Stimulated activated CD4-positive, alpha-beta T cell treated with anti-CD3 and anti-CD28 coated beads, Interleukin-1b, Interleukin-23, amount 100 ng/mL, for 1 hour (primary cell): ENCODE measurements at places on chromosomes 12 and 14.

DNA sequence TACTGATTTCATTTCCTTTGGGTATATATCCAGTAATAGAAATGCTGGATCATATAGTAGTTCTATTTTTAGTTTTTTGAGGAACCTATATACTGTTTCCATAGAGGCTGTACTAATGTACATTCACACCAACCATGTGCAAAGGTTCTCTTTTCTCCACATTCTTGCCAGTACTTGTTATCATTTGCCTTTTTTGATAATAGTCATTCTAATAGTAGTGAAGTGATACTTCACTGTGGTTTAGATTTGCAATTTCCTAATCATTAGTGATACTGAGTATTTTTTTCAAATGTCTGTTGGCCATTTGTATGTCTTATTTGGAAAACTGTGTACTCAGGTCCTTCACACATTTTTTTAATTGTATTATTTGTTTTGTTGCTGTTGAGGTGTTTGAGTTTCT is 148.2 kb upstream of the NAV3 start:
- no peak for DNase-seq

DNA sequence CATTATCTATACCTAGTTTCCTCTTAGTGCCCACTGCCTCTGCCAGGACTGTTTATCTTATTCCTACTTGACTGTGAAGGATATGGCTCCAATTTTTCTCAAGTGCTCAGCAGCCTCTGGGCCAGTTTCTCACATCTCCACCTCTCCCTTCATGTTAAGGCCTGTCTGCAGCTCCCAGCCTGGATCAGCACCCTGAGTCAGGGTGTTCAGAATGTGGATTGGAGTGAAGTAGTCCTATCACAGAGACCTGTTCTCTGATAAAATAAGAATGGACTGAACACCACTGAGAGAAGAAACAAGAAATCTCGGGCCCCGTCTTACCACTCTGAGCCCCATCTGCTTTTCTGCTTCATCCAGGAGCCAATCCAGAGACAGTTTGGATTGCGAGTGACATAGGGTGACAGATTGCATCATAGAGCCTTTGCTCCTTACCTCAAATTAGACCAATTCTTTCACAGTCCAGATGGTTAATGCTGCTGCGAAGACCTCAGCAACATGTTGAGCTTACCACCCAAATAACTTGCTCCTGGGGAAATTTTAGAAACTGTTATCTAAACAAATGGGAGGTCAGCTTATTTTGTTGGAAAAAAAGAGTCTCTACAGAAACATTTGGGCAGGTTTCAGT is 473.1 kb downstream of the PDZRN4 start:
- DNase-seq: no peak

GRCh38 chr14:97703006-97703760 is 906.0 kb downstream of the VRK1 start:
- DNase-seq: no peak

GRCh38 chr12:3718100-3718499 is 34.8 kb downstream of the CRACR2A start:
- DNase-seq: no peak

DNA sequence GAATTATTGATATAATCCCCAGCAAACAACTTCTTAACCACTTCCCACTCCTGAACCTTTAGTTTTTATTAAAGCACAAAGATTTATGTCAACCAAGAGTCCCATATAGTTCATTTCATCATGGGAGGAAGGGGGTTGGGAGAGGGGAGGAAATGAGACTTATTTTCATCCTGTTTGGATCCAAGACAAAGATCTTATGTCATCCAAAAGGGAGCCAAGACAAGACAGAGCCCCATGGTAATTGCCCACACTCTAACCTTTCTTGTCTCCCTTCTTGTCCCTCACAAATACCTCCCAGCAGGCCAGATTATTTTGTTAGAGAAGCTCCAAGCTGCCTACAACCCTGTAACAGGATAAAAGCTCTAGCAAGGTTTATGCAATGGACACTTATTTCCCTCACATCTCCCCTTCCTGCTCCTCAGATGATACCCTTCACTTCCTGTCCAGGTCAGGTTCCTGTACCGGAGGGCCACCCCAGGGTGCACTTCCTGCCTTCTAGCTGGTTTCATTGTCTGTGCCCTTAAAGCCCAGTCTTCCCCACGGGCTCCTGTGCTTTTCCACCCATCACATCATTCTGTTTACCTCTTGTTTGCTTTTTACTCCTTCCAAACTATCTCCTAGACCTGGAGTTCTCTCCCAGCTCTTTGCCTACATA is 123.7 kb upstream of the MDM1 start:
- no peak for DNase-seq

DNA sequence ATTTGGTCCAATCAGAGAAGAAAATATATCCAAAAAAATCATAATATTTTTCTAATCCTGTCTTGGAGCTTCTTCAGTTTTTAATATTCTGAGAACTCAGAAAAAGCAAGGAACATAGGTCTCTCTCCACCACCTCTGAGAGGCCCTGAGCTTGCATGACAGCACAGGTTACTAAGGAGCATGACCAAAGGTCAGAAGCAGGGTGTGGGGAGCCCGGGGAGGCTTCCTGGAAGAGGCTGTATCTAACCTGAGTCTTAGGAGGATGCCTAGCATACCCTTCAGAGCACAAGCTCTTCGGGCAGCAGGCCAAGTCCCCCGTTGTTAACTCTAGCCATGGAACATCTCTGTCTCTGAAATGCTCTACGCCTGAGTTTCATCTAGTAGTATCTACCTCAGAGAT is 15.7 kb upstream of the STON2 start:
- no peak for DNase-seq

DNA sequence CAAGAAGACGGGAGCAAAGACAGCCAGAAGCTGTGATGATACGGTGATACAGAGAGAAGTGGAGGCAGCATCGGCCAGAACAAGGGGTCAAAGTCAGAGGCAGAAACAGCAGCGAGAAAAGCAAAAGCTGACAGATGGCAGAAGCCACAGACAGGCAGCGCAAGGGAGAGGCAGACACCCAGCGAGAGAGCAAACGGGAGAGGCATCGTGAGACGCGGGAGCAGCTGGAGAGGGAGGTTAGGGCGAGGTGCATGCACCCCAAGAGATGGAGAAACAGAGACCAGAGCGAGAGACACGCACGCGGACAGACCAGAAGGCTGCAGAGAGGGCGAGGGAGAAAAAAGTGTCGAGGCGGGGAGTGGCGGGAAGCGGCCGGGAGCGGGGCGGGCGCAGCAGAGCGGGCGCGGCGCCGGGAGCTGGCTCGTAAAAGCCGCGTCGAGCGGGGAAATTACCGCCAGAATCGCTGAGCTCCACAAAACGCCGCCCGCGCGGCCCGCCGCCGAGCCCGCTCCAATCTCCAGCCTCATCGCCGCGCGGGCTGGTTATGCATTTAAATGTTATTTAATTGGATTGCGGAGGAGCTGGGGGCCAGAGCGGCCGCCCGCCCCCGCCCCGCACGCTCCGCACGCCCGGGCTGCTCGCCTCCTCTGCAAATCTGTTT is 15.6 kb downstream of the SMUG1 start:
- no peak for DNase-seq

DNA sequence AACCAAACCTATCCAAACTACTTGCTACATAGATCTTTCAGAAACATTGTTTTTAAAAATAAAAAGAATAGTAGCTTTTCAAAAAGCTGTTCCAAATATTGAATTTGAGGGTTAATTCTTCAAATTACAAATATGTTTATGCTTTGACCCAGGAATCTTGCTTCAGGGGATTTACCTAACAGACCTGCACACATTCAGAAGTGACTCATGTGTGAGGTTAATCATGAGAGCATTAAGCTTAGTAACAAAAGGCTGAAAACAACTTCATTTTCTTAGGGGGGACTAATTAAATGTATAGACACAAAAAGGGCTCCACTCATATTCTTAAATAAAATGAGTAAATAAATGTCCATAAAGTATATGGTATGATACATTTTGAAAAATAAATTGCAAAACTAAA is 672.4 kb upstream of the FLRT2 start:
- DNase-seq: no peak

DNA sequence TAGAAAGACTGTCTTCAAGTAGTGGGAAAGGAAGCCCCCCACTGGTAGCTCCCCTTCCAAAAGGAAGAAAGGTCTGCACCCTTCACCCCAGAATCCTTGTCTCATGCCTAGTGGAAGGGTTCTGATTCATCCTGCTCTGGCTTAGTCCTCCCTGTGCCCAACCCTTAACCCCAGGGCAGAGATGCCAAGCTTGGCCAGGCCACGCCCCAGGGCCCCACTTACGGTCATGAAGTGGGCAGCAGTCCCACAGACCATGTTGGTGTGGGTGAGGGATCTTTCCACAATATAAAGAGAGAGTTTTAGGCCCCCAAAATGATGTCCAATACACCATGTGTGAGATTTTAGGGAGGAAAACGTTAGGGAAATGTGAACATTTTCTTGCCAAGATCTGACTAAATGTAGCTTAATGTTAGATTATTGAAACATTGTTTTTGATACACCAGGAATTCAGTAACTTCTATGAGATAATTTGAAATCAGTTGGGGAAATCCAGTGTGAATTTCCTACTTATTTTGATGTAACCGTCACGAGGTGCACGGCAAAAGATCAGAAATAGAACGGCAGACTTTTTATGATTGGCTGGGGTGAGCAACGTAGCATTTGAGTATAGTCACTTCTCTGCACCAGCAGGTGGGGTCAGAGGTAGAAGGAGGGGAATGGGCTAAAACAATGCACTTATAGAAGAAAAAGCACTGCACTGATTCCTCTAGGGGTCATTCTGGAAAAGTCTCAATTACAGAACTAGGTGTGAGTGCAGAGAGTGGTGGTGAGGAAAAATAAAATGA is 8.2 kb upstream of the SSPN start:
- no peak for DNase-seq

DNA sequence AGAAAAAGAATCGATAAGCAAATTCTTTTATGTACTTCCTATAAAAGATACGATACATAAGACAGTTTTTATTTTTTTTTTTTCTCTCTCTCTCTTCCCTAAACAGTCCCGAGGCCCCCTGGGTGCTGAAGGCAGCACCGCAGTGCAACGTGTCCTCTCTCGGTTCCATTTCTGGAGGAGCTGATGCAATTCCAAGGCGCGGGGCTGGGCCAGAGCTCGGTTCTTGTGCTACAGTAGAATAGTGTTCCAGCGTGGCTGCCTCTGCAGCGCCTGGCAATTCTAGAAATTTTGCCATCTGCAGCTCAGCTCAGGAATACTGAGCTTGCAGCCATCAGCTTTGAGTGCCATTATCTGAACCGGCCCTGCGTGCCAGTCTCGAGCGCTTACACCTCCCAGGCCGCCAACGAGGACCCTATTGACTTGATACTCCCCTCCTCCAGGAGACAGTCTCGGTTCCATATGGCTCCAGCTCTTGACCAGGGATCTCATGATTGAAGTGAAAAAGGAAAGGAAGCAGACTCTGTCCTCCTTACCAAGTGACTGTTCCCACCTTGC is 630 bp downstream of the ALDH1L2 start:
- no peak for DNase-seq

- DNase-seq: no peak
These were observed 11.2 kb upstream of the PXN start for GRCh38 chr12:120276734-120277133.

DNA sequence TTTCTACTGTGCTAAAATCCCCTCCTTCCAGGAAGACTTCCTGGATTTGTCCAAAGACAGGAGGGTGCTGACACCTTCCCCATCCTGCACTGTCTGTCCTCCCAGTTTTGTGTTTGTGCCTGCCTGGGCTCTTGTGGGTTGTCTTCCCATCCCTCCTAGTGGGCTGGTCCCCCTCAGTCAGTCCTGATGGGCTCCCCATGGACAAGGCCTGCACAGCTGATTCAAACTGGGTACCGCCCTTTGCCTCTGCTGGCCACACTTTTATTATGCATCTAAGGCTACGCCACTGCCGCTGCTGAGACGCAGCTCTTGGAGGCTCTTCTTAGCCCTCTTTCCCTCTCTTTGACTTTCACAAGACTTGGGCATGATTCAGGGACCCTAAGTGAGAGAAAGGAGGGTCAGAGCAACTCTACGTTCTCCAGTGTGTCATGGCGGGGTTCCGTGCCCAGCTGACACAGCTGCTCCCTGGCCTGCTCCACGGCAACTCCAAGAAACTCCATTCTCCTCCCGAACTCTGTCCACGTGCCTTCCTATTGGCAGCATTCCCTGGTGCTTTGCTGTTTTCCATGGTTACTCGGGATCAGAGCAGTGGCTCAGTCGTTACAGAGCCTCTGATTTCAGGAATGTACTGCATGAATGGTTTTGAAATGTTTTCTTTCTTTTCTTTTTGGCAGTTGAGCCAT is 3.8 kb upstream of the KRT85 start:
- no peak for DNase-seq

DNA sequence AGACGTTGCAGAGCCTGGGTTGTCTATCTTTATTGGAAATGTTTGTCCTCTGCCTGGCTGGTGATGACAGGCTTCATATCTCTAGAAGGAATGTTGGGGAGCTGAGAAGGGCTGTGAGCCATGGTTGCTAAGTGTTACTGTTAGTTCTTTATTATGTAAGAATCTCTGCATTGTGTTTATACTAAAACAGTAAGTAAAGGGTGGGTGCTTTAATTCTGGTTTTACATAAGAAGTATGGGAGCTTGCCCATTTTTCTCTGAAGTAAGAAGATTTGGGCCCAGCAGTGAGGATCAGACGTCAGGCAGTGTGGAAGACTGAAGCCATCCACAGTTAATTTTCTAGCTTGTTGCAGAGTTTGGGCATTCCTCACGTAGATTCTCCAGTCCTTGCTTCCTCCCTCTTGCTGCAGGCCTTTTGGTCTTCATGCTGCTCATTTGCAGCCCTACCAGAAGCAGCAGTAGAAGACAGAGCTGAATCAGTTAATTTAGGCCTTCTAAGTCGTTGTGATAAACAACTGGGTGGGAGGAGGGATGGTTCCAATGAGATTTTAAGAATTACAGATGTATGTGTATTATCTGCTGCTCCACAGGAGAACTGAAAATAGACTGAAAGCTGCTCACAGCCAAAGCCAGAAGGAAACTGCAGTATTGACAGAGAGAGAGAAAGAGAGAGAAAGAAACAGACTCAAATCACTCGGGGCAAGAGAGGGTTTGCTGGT is 21.4 kb downstream of the WNT5B start:
- DNase-seq: no peak

- no peak for DNase-seq
These were observed 3.1 kb downstream of the MYH7 start for GRCh38 chr14:23432102-23432925.

DNA sequence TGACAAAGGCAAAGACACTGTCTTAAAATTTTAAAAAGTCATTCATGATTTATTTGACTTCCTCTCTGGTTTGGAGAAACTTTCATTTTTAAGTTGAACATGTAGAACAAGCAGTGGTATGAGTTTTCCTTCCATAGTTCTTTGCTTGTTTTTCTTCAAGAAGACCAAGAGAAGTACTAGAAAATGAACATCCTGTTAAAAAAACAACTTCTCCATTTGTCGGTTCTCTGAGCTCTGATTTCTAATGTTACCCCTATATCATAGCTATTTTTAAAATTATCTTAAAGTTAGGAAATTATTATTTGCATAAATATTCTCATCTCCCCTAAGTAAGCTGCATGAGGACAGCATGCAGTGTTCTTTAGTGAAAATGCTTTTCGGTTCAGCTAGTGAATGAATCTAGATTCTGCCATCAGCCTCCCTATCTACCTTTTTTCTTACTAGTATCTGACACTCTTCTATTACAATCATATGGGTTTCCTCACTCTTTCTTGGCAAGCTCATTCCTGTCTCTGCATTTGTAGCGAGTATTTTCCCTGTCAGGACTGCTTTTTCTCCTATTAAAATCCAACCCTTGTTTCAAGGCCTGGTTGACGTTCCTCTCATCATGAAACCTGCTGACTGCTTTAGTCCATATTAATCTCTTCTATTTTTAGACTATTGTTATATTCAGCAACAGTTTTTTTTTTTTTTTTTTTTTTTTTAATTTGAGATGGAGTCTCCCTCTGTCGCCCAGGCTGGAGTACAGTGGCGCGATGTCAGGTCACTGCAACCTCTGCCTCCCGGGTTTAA is 15.8 kb downstream of the DIP2B start:
- DNase-seq: no peak
